ENCODE measurements at places on chromosomes 12 and 14.

DNA sequence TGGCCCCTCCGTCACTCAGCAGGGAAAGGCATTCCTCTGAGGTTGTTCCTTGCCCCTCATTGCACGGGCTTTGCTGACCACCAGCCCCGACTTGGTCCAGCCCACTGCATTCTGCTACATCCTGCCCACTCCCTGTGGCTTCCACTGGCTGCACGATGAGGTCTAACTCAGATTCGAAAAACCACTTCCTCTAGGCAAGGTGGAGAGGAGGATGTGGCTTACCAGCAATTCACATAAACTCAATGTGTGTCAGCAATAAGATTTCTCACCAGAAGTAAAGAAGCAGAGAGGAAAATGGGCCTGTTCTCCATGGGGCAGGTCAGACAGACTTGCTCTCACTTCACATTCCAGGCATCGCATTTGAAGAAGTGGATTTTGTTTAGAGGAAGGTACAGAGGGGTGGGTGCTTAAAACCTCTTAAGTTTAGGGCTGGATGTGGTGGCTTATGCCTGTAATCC is 14.7 kb downstream of the GPR68 start:
- DNase-seq, result peak; percentile 95

- peak; percentile 55 for DNase-seq
Measured at GRCh38 chr12:131950182-131950913, 606 bp downstream of the EP400 start.

- peak; percentile 60 for DNase-seq
Measured at GRCh38 chr12:102300824-102301461, 103.3 kb upstream of the PMCH start.

GRCh38 chr12:97645726-97646125 is 183.1 kb downstream of the RMST start:
- DNase-seq, result no peak

GRCh38 chr14:34014936-34015335 is 64.1 kb upstream of the EGLN3 start:
- no peak for DNase-seq

- DNase-seq, result peak; percentile 11
Measured at GRCh38 chr14:29805415-29806123, 122.1 kb downstream of the PRKD1 start.

- peak; percentile 20 for DNase-seq
Measured at GRCh38 chr12:50695961-50696360, 67.9 kb upstream of the ATF1 start.

DNA sequence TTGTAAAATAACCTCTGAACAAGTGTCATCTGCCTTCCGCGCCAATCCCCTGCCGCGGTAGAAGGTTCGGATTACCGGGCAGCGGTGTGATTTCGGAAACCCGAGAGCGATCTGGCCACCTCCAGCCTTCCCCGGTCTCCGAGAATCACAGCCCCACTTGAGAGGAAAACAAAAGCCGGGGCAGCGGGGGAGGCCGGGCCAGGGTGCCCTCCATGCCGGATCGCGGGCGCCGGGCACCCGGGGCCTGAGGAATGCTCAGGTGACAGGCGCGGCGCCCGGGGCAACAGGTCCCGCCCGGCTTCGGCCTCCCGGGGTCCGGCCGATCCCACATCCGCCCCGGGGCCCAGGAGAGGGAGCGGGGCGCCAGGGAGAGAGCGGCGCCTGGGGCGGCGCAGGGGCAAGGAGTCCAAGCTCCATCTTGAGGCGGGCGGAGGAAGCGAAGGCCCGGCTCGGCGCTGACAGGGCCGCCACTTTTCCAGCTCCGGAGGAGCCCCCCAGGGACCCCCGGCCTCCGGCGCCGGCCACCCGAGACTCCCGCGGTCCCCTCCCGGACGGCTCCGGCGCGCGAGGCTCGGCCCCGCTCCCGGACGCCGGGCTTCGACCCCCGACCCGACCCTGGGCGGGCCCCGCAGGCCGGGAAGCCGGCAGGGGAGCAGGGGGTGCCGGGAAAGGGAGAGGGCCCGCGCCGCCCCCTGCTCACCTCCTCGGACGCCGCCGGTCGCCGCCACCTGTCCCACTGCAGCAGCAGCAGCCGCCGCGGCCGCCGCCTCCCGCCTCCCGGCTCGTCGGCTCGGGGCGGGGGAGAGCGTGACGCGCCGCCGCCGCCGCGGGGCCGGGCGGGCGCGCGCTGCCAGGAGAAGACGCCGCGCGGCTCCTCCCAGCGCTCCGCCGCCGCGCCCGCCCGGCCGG is at the start of gene CLIP1:
Gene CLIP1, minus strand, starts transcription at position 849 of the 909 bp plus-strand sequence. CDS start 42,217 bp downstream, outside the sequence.
- DNase-seq, result peak; percentile 84

DNA sequence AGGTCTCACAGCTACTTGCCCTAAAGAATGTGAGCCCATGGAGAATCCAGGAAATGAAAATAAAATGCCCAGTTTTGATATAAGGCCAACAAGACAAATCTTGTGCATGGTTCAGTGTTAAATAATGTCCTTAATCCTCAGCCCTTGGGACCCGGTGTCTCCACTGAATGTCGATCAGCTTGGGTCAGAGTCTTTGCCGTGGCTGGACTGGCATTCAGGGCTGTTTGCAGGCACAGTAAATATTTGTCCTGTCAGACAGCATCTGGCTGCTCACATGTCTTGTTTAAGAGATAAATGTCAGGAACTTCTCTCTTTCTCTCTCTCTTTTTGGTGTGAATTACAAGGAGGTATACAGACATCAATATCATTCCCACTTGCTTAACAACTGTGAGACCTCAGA is 452.5 kb downstream of the FUT8 start:
- DNase-seq, result no peak

- no peak for DNase-seq
Measured at GRCh38 chr14:24741871-24742270, 107.9 kb upstream of the GZMB start.

GRCh38 chr14:87629788-87630187 is 363.2 kb downstream of the GALC start:
- no peak for DNase-seq

DNA sequence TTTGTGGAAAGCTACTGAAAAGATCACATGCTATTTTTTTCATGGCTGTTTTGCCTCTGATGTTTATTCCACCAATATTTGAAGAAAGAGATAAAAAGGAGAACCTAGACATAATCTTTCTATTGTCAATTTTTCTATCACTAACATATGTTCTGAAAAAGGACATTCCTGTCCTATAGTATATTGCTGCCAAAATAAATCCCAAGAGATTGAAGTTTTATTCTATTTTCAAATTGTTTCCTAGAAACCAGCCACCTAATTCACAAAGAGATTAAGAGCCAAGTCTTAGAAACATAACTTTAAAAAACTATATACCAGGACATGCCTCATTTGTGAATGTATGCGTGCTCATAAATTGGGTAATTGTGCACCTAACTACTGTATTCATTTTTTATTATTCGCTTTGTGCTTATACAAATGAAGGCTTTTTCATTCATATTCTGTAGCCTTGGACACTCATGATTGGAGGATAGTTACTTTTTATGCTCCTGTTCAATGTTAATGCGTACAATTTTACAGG is 200.7 kb downstream of the FUT8 start:
- no peak for DNase-seq

- DNase-seq, result no peak
Measured at GRCh38 chr12:81203671-81204204, 125.9 kb downstream of the ACSS3 start.

DNA sequence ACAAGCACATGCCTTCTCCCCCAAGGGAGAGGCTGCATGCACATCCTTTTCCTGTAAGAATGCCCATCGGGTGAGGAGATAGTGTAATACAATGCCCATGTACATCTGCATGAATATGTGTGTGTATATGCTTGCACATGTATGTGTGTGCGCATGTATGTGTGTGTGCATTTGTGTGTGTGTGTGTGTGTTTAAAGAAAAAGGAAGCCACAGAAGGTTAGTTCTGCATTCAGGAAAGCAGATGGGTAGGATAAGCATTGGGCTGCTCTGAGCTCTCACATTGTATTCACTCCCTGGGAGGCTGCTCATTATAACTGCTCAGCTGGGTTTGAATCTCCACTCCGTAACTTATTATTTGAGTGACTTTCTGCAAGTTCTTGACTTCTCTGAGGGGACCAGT is 74.3 kb downstream of the GALNT8 start:
- no peak for DNase-seq

GRCh38 chr14:95498622-95499353 is 17.7 kb downstream of the SYNE3 start:
- no peak for DNase-seq

DNA sequence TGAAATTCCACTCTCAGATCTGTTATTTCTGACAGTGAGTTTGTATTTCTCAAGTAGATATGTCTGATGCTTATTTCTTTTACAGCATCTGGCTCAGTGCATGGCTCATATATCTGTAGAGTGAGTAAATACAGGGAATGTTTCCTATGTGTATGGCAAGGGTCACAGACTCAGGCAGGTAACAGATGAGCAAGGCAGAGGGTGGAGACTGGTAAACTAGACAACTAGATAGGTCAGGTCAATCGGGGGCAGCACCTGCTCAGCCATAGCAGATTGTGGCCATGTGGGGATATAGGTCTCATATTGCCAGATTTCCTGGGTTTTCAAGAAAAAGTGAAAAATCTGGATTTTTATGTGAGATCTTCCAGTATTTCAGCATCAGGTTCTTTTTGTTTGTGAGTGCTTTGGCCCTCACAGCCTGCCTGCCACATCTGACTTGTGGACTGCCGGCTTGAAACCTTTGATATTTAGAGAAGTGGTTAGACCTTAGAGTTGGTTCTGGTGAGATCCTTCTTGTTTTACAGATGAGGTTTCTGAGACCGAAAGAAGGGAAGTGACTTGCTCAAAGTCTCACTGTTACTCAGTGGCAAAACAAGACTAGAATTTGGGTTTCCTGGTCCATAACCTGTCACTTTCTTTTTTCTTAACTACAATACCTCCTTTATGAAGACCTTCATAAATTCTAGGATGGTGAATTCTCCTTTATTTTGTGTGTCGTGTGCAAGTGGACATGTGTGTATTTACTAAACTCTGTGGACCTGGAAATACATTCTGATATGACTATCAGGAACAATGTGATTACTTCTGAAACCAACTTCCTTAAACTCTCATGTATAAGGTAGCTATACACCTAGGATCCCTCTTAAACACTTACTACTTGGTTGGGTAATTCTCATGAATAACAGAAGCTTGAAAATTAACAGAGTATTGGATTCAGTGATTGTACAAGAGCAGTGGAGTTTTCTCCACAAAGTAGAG is 34.4 kb downstream of the PROX2 start:
- peak; percentile 24 for DNase-seq

- DNase-seq, result no peak
Measured at GRCh38 chr14:35189422-35189821, 67.1 kb downstream of the PRORP start.

GRCh38 chr12:94982456-94982855 is 21.0 kb downstream of the NDUFA12 start:
- no peak for DNase-seq

DNA sequence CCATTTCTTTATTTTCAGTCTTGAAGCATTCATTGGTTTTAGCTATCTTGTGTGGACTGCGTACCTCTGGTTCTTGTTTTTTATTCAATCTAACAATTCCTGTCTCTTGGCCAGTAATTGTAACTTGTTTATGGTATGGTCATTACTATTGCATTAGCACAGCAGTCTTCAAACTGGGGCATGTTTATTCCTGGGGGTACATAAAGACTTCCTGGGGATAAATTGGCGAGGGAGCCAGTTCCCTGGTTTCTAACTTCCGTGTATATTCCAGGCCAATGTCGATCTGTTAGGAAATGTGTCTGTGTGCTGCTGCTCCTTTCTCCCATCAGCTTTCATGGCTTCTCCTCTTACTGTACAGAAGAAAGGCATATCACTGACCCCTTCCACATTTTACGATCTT is 13.7 kb upstream of the EVL start:
- no peak for DNase-seq
